SIG-M5 (cell line): ENCODE measurements at places on chromosomes 1 and 21.

DNA sequence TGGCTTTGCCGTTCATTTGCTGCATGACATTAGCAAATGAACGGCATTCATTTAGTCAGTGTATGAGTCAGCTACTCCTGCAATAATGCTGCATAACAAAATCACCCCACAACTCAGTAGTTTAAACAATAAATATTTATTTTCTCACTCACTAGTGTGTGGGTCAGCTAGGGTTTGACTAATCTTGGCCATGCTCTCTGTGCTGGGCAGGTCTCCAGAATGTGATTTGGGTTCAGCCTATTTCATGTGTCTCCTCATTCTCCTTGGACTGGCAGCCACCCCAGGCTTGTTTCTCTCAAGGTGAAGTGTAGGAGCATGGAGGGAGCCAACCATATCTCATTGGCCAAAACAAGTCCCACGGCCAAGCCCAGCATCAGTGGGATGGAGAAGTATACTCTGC, 104.3 kb downstream of the LACTBL1 start:
- DNase-seq, result no peak

DNA sequence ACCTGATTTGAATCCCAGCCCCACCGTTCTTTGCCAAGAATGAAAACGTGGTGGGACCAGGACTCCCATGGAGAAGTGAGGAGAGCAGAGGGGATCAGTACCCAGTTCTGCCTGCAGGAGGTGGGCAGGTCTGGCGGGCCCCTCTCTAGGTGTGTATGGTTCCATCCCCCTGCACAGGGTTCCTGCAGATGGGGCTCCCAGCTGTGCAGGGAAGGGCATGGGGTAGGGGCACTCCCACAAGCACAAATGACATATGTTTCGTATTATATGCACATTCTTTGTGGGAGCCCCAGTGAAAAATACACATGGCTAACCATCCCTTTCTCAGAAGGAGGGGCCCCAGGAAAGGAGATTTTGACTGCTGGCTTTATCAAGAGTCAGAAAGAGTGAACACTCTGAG, 144.6 kb downstream of the PLPP3 start:
- no peak for DNase-seq

DNA sequence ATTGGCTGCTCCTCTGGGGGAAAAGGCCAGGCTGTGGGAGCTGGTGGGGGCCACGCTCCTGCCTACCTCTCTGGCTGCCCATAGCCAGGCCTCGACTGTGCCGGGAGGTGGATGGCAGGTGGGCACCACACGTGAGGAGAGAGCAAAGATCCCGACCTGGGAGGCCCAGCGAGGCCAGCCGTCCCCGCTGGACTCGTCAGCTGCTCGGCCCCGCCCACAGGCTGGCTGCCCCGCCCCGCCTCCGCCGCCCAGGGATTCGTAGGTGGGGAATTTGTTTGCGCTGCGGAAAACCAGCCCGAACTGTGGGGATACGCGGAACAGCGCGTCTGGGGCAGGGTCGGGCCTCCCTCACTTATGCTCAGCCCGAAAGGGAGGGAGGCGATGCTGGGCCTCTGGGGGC, 31.7 kb downstream of the TP73 start:
- DNase-seq, result no peak

DNA sequence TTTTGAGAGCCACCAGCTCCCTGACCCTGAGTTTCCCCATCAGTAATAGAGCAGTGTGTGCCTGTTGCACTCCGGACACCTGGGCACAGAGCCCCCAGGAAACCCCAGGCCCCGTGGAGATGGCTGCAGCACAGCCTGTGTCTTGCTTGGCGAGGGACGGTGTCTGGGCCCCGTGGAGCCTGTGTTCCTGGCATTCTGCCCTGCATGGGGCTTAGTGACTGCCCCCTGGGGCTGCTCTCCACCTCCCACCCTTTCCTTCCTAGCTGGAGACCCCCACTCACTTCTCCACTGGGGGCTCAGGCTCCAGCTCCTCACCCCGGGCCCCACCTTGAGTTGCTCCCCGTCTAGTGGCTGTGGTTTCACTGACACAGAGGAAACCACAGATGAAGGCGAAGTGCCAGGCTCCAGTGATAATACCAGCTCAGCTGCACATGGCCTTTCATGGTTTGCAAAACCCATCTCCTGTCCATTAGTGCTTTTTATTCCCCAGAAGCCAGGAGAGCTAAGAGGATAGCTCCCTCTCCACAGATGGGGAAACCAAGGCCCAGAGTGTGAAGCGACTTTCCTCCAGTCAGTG, 39.4 kb downstream of the DMRTB1 start:
- DNase-seq, result no peak

DNA sequence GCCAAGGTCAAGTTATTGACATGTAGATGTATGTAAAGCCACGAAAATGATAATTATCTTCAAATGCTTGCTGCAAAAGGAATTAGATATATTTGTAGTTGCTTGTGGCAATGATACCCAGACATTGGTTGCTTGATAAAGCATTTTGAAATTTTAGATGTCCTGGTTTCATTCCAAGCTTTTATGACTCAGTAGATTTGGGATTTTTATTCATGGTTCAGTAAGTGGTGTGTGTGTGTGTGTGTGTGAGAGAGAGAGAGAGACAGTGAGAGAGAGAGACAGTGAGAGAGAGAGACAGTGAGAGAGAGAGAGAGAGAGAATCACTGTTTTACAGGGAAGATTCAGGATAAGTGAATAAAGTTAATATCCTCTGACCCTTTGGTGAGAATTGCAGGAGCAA, 498.2 kb upstream of the C1orf87 start:
- no peak for DNase-seq

DNA sequence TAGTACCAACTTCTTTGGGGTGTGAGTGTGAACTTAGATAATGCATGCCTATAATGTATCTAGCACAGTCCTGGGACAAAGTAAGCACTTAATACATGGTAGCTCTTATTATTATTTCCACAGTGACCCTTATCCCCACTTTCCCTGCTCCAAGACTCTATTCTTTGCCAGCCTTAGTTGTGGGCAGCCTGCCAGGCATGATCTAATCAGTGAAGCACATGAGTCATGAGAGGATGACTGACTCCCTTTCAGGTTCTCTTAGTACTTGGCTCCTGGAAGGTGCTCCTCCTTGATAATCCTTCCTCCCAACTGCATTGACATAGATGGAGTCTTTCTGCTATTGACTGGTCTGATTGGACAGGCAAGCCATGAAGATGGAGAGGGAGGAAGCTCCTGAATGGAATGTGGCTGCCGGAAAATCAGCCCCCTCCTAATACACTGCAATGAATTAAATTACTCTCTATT, 17.4 kb upstream of the GNG12 start:
- DNase-seq, result no peak

- DNase-seq, result no peak
Observed at GRCh38 chr1:39317910-39318633, 113.6 kb downstream of the MACF1 start.

DNA sequence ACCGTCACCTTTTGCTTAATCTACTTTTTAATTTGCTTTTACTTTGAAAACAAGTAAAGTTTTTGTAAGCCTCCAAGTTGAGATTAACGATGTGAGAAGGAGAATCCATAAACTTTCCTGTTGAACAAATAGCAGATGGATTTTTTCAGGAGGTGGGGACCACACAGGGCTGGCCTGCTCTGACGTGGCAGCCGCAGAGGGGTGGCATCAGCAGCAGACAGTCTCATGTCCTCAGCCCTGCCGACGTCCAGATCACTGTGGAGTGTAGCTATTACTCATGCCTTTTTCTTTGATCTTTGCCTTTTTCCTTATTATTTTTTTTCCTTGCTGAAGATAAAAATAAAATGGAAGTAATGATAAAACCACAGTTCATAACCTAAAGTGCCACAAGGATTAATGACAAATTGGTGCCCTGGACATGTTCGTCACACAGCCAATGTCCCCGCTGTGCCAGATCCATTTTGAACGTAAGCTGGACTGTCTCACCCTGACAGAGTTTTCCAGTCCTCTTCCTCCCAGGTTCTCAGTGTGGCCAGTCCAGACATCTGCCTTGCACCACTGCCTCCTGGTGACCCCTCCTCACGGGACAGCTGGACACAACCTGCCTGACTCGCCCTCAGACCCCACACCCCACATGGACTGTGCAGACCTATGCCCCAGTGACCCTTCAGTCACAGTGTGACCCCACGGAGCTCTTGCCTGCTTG, 15.4 kb upstream of the ZBTB21 start:
- no peak for DNase-seq

DNA sequence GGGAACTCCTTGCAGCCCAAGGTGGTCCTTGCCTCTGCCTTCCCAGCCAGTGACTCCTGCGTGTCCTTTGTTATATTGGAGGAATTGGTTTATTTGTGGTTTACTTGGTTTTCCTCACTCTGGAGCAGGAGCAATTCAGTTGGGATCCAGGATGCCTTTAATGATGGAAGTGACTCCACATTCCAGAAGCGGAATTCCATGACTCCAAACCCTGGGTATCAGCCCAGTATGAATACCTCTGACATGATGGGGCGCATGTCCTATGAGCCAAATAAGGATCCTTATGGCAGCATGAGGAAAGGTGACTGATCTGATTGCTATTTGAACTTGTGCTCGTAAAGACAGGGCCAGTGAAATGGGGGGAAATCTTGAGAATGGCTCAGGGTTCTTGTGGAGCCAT, 15.1 kb upstream of the PIGV start:
- no peak for DNase-seq

DNA sequence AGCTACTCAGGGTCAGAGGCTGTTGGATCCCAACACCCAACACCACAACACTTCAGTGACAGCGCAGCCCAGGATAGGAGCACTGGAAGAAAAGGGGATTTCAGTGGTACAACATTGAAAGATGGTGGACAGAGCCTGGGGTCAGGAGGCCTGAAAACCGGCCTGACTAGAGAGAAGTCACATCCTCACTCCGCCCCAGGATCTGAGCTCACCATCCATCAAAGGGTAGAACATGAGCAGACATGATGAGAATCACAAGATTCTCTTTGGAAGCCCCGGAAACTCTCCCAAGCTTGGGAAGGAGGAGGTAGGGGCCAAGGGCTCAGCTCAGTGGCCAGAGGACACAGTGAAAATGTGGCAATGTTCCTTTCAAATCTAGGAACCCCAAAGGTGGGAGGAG, 271.3 kb downstream of the NPHP4 start:
- no peak for DNase-seq

DNA sequence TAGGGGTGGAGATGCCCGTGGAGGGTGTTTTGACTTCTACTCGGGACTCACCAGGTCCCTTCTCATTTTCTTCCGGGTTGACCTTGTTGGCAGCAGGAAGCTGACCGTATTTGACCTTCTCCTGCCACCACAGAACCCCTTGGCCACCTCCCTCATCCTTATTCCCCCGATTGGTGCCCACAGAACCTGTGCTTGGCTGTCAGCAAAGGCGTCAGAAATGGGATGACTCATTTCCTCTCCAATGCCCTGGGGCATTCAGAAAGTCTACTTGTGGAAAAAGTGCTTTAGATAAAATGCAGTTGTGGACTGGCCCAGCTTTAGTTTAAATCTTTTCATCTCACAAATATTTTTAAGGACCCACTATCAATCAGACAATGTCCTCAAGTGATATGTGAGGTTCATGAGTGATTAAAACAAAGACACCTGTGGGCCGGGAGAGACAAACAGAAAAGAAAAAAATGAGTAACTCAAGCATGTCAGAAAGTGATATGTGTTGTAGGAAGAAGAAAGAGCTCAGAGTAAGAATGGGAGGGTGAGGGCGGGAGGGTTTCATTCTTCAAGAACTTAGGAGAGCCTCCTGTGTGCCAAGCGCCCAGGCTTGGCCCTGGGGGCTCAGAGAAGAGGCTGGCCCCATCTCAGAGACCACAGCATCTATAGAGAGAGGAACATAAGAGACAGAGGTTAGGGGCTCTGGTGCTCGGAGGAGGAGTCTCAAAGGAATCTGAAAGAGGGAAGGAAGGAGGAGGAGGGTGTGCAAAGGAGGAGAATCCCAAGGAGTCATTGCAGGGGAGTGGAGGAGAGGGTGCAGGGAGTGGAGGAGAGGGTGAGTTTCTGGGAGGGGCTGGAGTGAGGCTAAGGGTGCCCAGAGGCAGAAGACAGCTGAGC, 221.6 kb upstream of the VAMP3 start:
- no peak for DNase-seq

- DNase-seq, result no peak
Observed at GRCh38 chr1:64328193-64328592, 124.8 kb downstream of the UBE2U start.

DNA sequence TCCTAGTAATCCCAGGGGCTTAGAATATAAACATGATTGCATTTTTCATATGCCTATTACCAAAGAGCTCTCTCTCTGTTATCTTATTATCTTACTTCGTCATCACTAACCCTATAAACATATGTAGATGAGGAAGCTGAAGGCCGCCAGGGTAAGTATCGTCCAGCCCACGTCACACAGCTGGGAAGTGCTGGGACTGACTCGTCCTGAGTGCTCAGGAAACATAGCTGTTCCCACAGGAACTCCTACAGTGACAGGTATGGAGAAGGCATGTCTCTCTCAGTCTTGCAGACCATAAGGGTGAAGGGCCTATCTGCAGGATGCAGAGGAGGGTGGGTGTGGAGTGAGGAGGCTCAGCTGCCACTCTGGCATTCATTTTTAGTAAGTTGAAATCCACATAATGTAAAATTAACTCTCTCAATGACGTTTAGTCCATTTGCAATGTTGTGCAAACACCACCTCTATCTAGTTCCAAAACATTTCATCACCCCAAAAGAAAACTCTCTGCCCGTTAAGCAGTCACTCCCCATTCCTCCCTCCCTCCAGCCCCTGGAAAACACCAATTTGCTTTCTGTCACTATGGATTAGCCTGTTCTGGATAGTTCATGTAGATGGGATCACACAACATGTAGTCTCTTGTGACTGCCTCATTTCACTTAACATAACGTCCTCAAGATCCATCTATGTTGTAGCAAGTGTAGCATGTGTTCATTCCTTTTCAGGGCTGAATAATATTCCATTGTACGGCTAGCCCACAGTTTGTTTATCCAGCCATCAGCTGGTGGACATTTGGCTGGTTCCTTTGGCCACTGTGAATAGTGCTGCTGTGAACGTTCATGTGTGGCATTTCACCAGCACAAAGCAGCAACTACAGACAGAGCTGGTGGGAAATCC, 68.3 kb downstream of the TCP10L start:
- DNase-seq, result no peak

DNA sequence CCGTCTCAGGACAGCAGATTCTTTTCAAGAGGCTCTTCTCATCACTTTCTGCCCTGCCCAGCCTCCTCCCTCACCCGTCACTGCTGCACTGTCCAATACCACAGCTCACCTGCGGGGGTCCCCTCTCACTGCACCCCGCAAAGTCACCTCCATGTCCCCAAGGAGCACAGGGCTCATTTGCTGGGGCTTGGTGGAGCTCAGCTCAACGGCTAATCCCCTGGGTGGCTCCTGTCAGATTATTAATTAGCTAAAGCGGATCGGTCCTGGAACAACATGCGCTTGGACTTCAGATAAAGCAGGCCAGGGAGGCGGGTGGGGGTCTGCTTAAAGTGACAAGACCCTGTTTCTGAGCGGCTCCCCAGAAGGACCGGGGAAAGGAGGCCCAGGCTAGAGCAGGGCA, 43.1 kb downstream of the CASZ1 start:
- DNase-seq, result no peak

GRCh38 chr21:36450511-36450910, 29.4 kb downstream of the CLDN14 start:
- no peak for DNase-seq

DNA sequence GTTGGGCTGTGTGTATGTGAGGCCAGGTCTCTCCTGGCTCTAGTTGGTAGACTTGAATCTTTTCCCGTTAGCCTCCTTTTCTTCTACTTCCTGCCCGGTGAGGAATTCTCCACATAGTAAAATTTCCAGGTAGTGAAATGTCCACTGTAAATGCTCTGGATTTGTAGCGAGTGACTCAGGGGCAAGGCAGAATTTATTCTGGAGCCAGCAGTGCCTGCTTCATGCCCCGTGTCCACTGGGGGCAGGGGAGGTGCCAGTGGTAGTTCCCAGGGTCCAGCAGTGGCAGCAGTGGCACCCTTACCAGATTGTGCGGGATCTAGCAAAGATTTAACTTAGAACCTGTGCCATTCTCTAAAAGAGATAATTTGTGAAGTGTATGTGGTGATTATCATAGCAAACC, 74.5 kb upstream of the USP24 start:
- no peak for DNase-seq
